ENCODE measurements at places on chromosomes 16 and 17.

DNA sequence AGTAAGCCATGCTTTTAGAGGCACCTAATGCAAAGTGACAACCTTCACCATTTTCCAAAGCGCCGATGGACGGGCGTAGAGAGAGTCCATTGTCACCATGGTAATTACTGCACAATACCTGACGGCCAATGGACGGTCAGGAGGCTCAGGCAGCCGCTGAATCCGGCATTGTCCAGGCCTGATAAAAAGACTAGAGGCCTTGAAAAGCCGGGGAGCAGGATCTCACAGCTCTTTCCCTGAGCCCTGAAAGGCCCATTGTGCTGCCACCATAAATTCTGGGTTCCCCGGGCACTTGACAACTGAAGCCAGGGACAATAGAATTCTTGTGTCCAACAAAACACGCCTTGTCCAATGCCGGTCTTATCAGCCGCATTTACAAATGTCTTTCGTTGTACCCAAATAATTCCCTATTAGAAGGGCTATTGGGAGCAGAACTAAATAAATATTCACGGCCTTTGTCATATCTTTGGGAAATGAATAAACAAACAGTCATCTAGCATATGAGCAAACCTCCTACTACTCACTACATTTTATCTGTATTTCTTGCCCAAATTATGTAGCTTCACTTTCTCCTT is 62.4 kb downstream of the CDH11 start:
- DNase-seq: no peak

DNA sequence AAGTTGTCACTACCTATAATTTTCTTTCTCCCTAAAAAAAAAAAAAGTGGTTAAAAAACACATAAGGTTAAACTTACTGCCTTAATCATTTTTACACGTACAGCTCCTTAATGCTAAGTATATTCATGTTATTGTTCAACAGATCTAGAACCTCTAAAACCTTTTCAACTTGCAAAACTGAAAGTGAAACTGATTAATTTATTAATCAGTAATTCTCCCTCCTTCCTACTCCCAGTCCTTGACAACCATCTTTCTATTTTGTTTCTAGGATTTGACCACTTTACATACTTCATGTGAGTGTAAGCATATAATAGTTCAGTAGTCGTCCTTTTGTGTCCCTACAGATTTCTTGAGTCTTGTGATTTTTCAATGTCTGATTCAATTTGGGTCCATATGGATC is 251.4 kb upstream of the KIF2B start:
- DNase-seq: no peak

DNA sequence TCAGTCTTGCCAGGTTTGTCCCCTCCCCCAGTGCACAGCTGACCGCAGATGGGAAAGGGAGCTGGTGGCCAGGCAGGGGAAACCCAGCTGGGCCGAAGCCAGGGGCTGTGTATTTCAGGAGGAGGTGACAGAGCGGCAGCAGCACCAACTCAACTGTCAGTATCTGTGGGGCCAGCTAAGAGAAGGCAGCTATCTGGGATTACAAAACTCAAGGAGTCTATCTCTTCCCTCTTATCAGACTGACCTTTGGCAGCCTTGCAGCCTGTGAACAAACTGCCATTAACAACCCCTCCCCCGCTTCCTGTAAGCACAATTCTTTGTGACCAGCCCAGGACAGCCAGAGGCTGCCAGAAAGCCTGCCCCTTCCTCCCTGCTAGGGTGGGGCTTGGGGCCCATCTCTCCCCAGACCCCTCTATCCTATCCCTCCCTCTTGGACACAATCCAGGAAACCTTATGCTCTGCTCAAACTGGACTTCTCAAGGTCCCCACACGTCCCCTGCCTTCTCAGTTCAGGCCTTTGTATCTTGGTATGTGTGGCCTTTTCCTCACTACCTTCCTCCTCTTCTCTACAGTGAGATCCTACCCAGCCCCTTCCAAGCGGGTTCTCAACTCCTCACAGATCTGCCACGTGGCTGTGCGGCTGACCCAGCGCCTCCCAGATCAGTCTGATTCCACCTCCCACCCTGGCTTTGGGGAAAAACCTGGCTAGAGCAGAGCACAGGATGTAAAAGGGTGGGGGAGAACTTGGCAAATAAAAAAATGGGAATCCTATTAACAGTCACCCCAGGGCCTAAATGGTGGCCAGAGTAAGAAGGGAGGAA is 10.5 kb downstream of the ST3GAL2 start:
- DNase-seq: peak; percentile 43

DNA sequence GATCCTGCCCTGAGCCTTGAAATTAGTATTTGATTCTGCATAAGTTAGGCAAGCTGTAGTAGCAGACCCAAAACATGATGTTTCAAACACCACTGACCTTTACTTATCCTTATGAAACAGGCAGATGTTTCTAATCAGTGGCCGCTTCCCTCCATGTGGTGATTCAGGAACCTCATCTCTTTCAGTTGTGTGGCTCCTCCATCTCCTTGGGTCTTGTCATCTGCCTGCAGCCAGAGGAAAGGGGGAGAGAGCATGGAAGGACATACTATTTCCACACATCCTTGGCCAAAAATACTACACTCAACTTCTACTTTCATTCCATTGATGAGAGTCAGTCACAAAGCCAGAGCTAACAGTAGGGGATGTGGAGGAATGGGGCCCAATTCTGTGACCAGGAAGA is 41.6 kb upstream of the IRX6 start:
- DNase-seq: no peak

DNA sequence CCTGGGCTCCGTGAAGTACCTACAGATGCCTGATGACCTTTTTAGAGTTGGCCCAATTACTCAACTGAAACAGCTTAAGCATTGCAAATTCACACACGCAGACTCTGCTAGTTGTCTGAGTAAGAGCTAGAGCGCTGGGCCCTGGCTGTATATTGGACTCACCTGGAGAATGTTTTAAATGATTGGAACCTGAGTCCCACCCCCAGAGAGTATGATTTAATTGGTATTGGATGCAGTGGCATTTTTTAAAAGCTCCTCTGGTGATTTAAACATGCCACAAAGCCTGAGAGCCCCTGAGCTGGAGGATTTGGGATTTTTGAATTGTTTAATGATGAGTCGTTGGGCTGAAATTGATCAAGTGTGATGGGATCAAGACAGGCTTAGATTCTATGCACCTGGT is 143.9 kb upstream of the SDK2 start:
- DNase-seq: no peak

DNA sequence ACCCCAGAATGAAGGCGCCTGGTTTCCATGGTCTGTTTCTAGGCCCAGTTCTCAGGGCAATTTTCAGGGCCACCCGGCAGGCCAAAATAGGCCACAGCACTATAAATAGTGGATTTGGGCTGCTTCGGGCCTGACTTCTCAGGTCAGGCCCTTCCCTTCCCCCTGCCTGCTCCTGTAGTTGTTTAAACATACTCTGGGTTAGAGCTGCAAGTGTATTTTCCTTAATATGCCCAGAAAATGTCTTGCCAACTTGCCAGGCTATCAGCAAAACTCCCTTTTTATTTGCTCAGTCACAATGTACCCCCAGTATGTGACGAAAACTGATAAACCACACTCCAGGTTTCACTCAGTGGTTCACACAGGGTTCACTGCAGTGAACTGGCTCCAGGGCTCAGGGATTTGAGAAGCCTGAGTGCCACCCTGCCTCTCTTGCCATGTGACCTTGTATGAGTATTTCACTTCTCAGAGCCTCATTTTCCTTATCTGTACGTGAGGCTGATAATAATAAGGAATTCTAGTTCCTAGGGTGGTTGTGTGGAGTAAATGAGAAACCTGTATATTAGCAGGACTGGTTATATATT is 76.5 kb downstream of the GPRC5B start:
- DNase-seq: no peak

GRCh38 chr17:42522798-42523278 is 13.2 kb upstream of the NAGLU start:
- DNase-seq: no peak

GRCh38 chr17:32492648-32493289 is 6.0 kb downstream of the CDK5R1 start:
- DNase-seq: no peak

DNA sequence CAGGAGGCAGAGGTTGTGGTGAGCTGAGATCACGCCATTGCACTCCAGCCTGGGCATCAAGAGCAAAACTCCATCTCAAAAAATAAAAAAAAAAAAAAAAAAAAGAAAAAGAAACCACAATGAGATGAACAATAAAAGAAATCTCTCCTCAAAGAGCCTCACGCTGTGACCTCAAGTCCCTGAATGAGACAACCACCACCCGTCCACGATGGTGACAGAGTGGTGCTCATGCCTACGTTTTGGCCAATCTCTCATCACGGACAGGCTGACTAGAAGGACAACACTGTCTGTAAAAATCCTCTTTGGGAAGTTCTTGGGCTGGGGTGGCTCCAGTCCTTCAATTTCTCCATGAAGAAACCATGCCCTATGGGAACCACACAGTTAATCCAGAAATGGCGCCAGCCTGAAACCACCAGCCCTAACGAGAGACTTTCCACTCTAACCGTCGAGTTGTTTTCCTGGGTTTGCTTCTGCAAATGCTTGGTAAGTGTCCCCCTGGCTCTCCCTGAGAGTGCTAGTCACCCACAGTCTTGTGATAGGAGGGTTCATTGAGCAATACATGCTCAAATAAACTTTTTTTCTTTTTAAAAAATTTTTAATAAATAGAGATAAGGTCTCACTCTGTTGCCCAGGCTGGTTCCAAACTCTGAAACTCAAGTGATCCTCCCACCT is 15.0 kb upstream of the PRSS27 start:
- no peak for DNase-seq

DNA sequence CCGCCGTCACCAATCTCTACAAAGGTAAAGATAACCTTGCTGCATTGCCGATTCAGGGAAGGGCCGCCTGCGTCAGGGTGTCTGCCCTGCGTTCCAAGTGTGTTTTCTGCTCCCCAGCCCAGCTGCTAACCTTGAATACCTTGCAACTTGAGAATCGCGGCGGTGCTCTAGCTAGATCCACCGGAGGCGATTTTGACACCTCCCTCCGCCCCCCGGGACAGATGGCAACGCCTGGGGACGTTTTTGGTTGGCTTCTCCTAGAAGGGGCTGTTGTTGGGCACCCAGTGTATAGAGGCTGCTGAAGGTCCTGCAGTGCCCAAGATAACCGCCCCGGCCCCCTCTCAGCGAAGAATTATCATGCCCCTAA is 1.5 kb downstream of the HAPSTR1 start:
- DNase-seq: peak; percentile 25

GRCh38 chr17:67637901-67638641 is 79.7 kb upstream of the NOL11 start:
- no peak for DNase-seq

All from stimulated activated naive CD4-positive, alpha-beta T cell treated with Interleukin-2 at 50 U/mL for 16 hours (primary cell).